Activated CD4-positive, alpha-beta memory T cell treated with anti-CD3 and anti-CD28 coated beads, Interleukin-2, amount 10 ng/mL, durations not matched to agents 7 days and 5 days (primary cell): ENCODE measurements at places on chromosomes 12 and 14.

DNA sequence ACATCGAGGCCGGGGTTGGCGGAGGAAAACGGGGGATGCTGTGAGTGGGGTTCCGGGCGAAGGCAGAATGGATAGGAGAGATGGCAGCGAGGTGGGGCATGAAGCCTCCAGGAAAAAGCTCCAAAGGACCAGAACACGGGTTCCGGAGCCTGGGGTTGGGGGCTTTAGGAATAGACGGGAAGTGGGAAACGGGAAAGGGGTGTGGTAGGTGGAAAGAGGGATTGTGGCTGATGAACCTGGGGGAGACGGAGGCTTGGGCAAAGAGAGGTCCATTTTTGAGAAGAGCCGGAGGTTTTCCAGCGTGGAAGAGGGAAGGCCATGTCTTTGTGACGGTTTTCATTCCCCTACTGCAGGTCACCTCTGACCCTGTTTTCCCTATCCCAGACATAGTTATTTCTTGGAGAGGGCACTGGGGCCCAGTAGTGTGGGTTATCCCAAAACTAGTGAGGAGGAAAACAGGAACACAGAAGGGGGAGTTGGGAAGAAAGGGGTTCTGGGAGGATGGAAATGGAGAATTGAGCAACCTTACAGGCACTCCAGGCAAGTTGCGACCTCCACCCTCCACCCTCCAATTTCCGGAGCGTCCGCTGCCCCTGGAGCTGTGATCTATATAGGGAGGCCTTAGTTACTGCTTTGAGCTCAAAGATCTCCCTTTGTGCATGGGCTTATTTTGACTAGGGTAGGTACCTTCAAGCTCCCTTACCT, 1.1 kb downstream of the ATN1 start:
- DNase-seq, result no peak

GRCh38 chr12:41485203-41485602, 297.1 kb downstream of the PDZRN4 start:
- no peak for DNase-seq

DNA sequence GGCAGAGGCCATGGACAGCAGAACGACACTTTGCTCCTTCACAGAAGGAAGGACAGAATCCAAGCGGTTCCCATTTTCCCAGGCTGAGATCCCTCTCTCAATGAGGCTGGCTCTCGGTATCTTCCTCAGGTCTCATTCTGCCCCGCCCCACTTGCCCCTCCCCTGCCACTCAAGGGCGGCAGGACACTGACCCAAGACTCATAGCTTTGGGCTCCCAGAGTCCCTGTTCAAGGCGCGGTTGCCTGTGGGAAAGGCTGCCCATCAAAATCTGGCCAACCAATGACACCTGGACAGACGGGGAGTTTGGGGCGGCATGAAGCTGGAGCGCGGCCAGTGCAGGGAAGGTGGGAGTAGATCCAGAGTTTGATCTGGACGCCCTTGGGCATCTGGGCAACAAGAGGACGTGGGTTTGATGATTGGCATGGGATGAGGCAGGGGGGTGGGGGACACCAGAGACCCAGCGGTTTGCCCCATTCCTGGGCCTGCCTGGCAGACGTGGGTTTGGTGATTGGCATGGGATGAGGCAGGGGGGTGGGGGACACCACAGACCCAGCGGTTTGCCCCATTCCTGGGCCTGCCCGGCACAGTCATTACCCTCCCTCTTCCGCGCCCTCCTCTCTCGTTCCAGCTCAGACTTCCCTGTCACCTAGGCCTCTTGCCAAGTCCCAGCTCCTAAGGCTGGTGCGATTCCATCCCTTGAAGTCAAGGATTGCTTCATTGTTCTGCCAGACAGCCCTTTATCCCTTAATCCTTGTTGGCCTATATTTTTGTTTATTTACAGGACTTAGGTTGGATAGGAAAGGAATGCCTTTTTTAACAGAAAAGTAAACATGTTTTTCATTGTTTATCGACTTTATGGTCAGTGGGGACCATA, 92.1 kb downstream of the NINJ2 start:
- DNase-seq, result no peak

DNA sequence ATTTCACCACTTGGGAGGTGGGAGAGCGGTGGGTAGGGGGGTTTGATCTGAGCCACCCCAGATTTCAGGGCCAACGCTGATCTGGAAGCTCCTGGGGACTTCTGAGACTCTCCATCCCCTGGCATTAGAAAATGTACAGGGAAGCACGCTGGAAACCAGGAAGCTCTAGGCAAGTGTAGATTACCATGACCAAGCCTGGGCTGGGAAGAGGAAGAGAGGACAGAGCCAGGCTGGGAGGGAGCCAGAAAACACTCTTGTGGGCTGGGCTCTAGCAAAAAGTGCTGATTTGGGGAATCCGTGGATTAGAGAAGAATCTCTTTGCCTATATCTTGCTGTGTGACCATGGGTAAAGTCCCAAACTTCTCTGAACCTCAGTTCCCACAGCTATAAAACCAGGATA, 236.7 kb downstream of the BCL11B start:
- DNase-seq, result no peak

GRCh38 chr12:108696111-108696995, 35.0 kb downstream of the CORO1C start:
- DNase-seq, result no peak

GRCh38 chr14:33404964-33405574, 466.4 kb downstream of the NPAS3 start:
- DNase-seq, result no peak

DNA sequence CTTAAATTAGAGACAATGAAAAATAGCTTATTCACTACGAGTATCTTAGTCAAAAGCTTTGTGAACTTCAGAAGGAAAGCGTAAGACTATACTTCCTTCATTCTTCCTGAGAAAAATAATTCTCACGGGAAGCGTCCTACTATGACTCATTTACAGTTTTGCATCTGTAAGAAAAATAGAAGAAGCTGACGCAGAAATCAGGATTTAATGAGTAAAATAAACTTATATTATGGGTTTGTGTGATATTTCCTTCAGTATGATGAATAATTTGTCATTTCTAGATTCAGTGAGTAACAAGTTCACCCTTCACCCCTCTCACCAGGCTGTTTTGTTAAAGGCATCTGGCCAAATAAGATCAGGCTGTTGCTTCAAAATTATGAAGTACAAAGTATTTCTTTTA, 17.8 kb upstream of the PDE3A start:
- DNase-seq, result no peak

- no peak for DNase-seq
Observed at GRCh38 chr12:14879222-14879933, 6.3 kb downstream of the MGP start.

- no peak for DNase-seq
Observed at GRCh38 chr12:53034459-53034858, 15.4 kb upstream of the TNS2 start.
